ENCODE measurements at places on chromosomes 5 and 9.
A peak's percentile ranks its signal among the peaks of the same experiment; 100 is the strongest.

GRCh38 chr5:72380492-72381274 lies 60.5 kb downstream of the PTCD2 start:
- H3K27ac ChIP-seq, result peak overlapping the region; percentile 57
- no peak overlapping the region for H3K4me3 ChIP-seq
- no peaks in the 10 kb centered on the region for H3K27me3 ChIP-seq
- H3K36me3 ChIP-seq, result no peaks in the 10 kb centered on the region
- DNase-seq, result no peak
- peaks cover 59% of the 10 kb centered on the region for H3K4me1 ChIP-seq

DNA sequence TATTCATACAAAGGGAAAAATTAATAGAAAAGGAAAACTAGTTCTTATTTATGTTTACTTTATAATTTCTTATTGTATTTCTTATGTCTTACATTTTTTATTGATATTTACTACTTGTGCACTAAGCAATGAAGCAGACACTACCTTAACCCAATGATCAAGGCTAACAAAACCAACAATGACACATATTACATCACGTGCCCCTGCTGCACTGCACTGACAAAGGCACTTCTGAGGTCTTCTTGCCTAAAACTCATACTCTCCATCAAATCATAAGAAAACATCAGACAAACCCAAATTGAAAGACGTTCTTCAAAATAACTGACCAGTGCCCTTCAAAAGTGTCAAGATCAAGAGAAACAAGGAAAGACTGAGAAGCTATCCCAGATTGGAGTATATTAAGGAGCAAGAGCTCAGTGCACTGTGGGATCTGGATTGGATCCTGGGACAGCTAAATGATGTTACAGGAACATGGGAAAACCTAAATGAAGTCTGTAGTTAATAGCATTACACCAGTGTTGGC lies 230.9 kb downstream of the AUH start:
- no peak overlapping the region for H3K27ac ChIP-seq
- H3K4me1 ChIP-seq, result no peaks in the 10 kb centered on the region
- H3K36me3 ChIP-seq, result no peaks in the 10 kb centered on the region
- H3K4me3 ChIP-seq, result no peak overlapping the region
- no peak for DNase-seq

GRCh38 chr9:114089206-114089840 lies 9.8 kb downstream of the KIF12 start:
- no peaks in the 10 kb centered on the region for H3K4me1 ChIP-seq
- no peak overlapping the region for H3K27ac ChIP-seq
- no peaks in the 10 kb centered on the region for H3K36me3 ChIP-seq
- H3K27me3 ChIP-seq, result no peaks in the 10 kb centered on the region

- H3K4me1 ChIP-seq, result no peaks in the 10 kb centered on the region
- no peaks in the 10 kb centered on the region for H3K27me3 ChIP-seq
- H3K36me3 ChIP-seq, result peaks cover 83% of the 10 kb centered on the region
- DNase-seq, result no peak
- H3K27ac ChIP-seq, result no peak overlapping the region
- no peak overlapping the region for H3K4me3 ChIP-seq
These were observed 96.9 kb upstream of the FCN2 start for GRCh38 chr9:134783699-134784039.

- no peaks in the 10 kb centered on the region for H3K36me3 ChIP-seq
- no peak for DNase-seq
- no peaks in the 10 kb centered on the region for H3K4me1 ChIP-seq
- H3K27me3 ChIP-seq, result no peaks in the 10 kb centered on the region
- no peak overlapping the region for H3K27ac ChIP-seq
These were observed 125.8 kb downstream of the DTWD2 start for GRCh38 chr5:118862596-118862995.

DNA sequence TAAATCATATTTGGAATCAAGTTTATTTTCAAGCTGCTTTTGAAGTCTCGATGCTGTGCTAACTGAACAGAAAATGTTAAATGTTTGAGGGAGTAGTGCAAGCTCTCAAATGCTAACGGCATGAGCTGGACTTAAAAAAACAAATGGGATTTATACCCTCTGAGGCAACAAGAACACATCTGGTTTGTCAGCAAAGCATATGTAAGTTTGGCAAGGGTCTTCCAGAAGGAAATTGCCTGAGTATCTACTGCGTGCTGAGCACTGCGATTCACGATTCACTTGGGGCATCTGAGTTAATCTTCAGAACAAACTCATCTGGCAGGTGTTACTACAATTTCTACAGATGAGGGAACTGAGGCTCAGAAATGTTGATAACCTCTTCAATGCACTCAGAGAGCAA lies 98.4 kb upstream of the C9orf72 start:
- DNase-seq, result no peak
- H3K4me3 ChIP-seq, result no peak overlapping the region
- H3K4me1 ChIP-seq, result no peaks in the 10 kb centered on the region
- no peaks in the 10 kb centered on the region for H3K27me3 ChIP-seq
- H3K27ac ChIP-seq, result no peak overlapping the region

DNA sequence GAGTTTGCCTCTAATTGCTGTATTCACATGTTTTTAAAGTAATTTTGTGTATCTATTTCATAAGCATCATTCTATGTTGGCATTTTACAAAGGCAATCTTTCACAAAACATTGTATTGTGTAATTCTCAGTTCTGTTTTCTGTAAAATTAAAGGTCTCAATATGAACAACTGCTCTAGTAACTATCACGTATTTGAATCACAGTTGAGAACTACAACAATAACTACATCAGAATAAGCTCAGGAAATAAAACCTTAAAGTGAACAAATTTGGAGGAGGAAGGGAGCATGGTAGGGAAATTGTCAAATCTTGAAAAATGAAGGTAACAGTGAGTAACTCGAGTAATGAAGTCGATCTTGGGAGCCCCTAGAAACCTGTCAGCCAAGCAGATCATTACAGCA lies 22.5 kb upstream of the CAMK4 start:
- H3K4me1 ChIP-seq, result no peaks in the 10 kb centered on the region
- no peaks in the 10 kb centered on the region for H3K36me3 ChIP-seq
- H3K4me3 ChIP-seq, result no peak overlapping the region
- no peaks in the 10 kb centered on the region for H3K27me3 ChIP-seq

GRCh38 chr9:34123682-34124081 lies 2.8 kb downstream of the DCAF12 start:
- no peak overlapping the region for H3K27ac ChIP-seq
- peak; percentile 61 for DNase-seq
- H3K4me3 ChIP-seq, result no peak overlapping the region
- H3K4me1 ChIP-seq, result peaks cover 11% of the 10 kb centered on the region
- H3K36me3 ChIP-seq, result peaks cover under 1% of the 10 kb centered on the region
- H3K27me3 ChIP-seq, result no peaks in the 10 kb centered on the region

- H3K4me1 ChIP-seq, result no peaks in the 10 kb centered on the region
- DNase-seq, result peak; percentile 66
- no peak overlapping the region for H3K4me3 ChIP-seq
- H3K27ac ChIP-seq, result no peak overlapping the region
- H3K36me3 ChIP-seq, result no peaks in the 10 kb centered on the region
These were observed 77.9 kb downstream of the HMCN2 start for GRCh38 chr9:130343445-130343918.

GRCh38 chr5:178428341-178429155 lies 161.6 kb downstream of the COL23A1 start:
- H3K4me1 ChIP-seq, result no peaks in the 10 kb centered on the region
- no peak overlapping the region for H3K4me3 ChIP-seq
- DNase-seq, result no peak
- H3K27me3 ChIP-seq, result no peaks in the 10 kb centered on the region
- no peaks in the 10 kb centered on the region for H3K36me3 ChIP-seq
- no peak overlapping the region for H3K27ac ChIP-seq

- no peak for DNase-seq
- no peak overlapping the region for H3K4me3 ChIP-seq
- H3K4me1 ChIP-seq, result no peaks in the 10 kb centered on the region
- H3K27ac ChIP-seq, result no peak overlapping the region
These were observed 244.8 kb upstream of the MPDZ start for GRCh38 chr9:13524245-13524644.

GRCh38 chr5:175837171-175837699 lies 34.1 kb upstream of the CPLX2 start:
- no peaks in the 10 kb centered on the region for H3K27me3 ChIP-seq
- H3K36me3 ChIP-seq, result no peaks in the 10 kb centered on the region
- no peak for DNase-seq
- H3K4me1 ChIP-seq, result no peaks in the 10 kb centered on the region

- H3K4me1 ChIP-seq, result peaks cover 34% of the 10 kb centered on the region
- H3K36me3 ChIP-seq, result no peaks in the 10 kb centered on the region
- H3K27ac ChIP-seq, result peak overlapping the region; percentile 100
- DNase-seq, result no peak
- H3K27me3 ChIP-seq, result no peaks in the 10 kb centered on the region
- H3K4me3 ChIP-seq, result peak overlapping the region; percentile 61
These were observed 3.8 kb upstream of the SQSTM1 start for GRCh38 chr5:179816796-179817469.

DNA sequence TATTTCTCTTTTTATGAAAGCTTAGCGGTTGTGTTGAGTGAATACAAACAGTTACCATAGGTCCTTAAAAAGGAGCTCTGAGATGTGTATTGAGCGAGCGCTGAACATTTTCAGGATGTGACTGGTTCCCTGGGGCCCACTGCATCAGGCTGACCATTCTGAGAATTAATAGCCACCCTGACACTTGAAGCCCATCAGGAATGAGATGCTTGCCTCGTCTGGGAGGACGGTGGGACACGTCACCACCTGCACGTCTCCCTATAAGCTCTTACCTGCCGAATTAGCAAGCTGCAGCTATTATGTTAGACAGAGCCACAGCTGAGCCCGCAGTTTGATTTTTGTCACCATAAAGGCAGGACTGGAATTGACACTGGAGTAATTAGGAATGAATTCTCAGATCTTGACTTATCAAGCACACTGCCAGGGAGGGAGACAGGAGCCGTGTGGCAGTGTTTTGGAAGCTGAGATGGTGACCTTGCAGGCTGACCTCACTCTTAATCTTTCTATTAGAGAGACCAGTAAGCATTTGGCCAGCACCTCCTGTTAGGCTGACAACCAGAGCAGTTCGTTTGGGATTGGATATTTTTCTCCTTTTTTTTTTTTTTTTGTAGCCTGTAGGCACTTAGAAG lies 373.1 kb upstream of the WWC1 start:
- no peak overlapping the region for H3K27ac ChIP-seq
- no peaks in the 10 kb centered on the region for H3K4me1 ChIP-seq
- H3K4me3 ChIP-seq, result no peak overlapping the region
- no peaks in the 10 kb centered on the region for H3K27me3 ChIP-seq

DNA sequence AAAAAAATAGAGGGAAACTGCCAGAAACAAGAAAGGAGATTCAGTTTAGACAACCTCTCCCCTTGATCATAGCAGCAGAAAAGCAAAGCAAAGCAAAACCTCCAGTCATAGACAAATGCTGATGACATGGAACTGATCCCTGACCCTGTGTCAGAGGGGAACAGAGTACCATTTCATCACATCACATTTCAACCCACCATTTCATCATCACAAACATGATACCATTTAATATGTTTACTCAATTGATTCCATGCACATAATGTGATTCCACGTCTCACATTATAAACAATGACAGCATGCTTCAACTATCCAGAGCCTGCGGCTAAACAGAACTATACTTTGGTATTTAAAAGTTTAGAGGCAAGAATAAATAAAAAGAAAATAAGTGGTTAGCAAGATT lies 28.7 kb upstream of the ACOT12 start:
- no peak overlapping the region for H3K4me3 ChIP-seq
- H3K27me3 ChIP-seq, result no peaks in the 10 kb centered on the region
- peaks cover 11% of the 10 kb centered on the region for H3K4me1 ChIP-seq
- no peak overlapping the region for H3K27ac ChIP-seq
- H3K36me3 ChIP-seq, result peaks cover 5% of the 10 kb centered on the region
- DNase-seq, result no peak

GRCh38 chr5:119316086-119316485 lies 39.7 kb upstream of the TNFAIP8 start:
- no peak overlapping the region for H3K4me3 ChIP-seq
- H3K36me3 ChIP-seq, result no peaks in the 10 kb centered on the region

- no peaks in the 10 kb centered on the region for H3K36me3 ChIP-seq
- no peak overlapping the region for H3K27ac ChIP-seq
- no peaks in the 10 kb centered on the region for H3K27me3 ChIP-seq
- DNase-seq, result no peak
- no peak overlapping the region for H3K4me3 ChIP-seq
These were observed 2.0 kb downstream of the PRLR start for GRCh38 chr5:35228310-35228709.

DNA sequence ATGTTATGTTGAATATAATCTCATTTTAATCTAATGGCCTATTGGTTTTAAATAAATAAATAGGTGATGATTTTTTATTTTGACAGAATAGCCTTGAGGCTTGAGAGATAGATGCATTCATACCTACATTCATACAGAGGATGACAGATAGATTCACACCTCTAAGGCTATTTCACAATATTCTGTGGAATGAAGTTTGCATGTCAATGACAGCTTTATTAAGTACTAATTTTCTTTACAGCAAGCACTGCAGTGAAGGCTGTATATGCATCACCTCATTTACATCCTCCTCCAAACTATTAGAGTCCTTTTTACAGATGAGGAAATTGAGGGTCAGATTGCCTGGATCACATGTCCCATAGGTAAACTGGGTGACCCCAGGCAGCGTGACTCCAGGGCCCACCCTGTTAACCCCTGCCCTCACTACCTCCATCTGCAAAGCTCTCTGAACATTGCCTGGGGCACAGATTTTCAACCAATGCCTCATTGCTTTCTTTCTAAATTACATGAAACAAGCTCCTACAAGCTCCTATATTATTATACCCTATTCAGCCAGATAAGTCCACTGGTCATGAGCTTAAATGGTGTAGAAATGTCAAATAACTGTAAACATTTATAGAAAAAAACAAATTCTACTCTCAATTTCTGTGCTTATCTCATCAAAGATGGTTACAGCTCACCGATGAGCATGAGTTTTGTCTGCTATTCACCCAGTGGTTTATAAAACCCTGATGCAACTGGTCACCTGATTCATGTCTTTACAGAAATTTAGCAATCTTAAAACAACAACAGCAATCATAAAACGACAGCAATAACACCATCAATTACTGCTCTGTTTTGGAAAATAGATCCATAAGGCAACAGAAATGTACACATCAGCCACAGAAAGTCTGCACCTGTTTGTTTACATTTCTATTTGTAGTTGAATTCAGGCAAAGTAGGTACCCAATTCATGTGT lies 338.0 kb downstream of the NSG2 start:
- no peaks in the 10 kb centered on the region for H3K4me1 ChIP-seq
- no peaks in the 10 kb centered on the region for H3K27me3 ChIP-seq
- H3K36me3 ChIP-seq, result no peaks in the 10 kb centered on the region

Data from tibial artery (tissue), 4 donors.